ENCODE measurements at places on chromosomes 2 and 18. TPM values are rescaled to one million over a fixed set of nuclear protein-coding genes. Genes with fewer than 3 reads are reported as not detected.

DNA sequence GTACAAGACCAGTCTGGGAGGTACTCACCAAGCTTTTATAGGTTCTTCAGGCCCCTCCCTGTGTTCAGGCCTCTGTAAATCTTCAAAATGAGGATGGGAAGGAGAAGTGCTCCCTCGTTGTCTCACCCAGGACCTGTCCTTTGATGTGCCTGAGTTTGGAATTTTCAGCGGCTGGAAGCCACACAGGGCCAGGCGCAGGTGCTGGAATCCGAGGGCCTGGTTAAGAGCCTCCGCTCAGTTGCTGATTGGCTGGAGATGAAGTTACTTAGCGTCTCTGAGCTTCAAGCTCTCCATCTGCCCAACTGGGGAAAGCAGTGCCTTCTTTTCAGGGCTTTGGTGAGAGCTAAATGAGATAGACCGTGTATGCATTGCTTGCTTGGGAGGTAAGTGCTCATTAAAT lies 30.0 kb downstream of the HJURP start:
- no peak for DNase-seq

The REG3A gene
- total RNA-seq = not detected

The TRIM43 gene
- total RNA-seq = not detected

The GBX2 gene
- not detected for total RNA-seq

The CCDC141 gene
- 1.7 TPM for total RNA-seq
